ENCODE measurements at places on chromosomes 4 and X. TPM values are rescaled to one million over a fixed set of nuclear protein-coding genes. Genes with fewer than 3 reads are reported as not detected.

DDX53 gene
- total RNA-seq = not detected

AADAT gene
- 16.2 TPM for total RNA-seq

ZCCHC18 gene
- 0.14 TPM for total RNA-seq

NOX1 gene
- total RNA-seq = 0.14 TPM

DNA sequence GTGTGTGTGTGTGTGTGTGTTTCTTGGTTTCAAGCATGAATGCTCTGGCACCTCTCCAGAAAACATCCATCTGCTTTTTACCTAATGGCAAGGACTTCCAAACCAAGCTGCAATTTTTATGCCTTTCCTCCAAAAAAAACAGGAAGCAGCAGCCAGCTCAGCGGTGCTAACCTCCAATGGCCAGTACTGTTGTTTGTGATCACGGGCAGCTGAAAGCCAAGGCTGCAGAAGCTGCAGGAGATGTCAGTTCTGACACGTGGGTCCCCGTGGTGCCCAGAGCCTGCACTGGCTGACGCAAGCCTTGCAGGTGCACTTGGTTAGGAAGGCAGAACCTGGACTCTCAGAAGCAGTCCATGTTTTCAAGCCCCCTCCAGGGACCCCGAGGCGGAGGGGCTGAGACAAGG, 313.6 kb upstream of the DDX53 start:
- H3K27ac ChIP-seq = no peak overlapping the region
- no peaks in the 10 kb centered on the region for H3K27me3 ChIP-seq
- DNase-seq = no peak
- no peak overlapping the region for H3K4me3 ChIP-seq
- H3K4me1 ChIP-seq = no peaks in the 10 kb centered on the region

DNA sequence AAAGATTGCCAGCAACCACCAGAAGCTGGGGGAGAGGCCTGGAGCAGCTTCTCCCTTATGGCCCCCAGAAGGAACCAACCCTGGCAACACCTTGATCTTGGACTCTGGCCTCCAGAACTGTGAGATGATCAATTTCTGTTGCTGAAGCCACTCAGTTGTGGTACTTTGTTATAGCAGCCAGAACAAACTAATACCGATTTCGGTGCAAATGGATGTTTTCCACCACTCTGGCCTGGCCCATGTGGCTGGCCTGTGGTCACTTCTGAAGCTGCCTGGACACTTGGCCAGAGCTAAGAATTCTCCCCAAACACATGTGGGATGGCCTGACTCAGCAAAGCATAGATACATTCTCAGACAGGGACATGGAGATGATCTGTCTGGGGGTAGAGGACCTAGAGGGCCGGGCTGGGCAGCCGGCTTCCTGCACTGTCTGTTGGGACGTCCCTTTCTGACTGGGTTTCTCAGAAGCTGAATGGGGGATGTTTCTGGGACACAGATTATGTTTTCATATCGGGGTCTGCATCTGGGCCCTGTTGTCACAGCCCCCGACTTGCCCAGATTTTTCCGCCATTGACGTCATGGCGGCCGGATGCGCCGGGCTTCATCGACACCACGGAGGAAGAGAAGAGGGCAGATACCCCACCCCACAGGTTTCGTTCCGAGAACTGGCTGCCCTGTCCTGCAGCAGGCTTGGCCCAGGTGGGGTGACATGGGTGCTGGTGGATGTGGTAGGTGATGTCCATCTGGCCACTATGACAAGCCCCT, 4.1 kb downstream of the FOXP3 start:
- H3K27me3 ChIP-seq = no peaks in the 10 kb centered on the region
- DNase-seq = no peak
- H3K36me3 ChIP-seq = no peaks in the 10 kb centered on the region
- H3K27ac ChIP-seq = no peak overlapping the region
- H3K4me1 ChIP-seq = no peaks in the 10 kb centered on the region

GRCh38 chr4:3387943-3388361, 53.8 kb upstream of the HGFAC start:
- H3K27ac ChIP-seq = peak overlapping the region; percentile 87
- peak overlapping the region; percentile 13 for H3K4me3 ChIP-seq
- peaks cover 17% of the 10 kb centered on the region for H3K4me1 ChIP-seq
- peak; percentile 86 for DNase-seq
- H3K27me3 ChIP-seq = no peaks in the 10 kb centered on the region

IL2RG gene
- 0.73 TPM for total RNA-seq

DNA sequence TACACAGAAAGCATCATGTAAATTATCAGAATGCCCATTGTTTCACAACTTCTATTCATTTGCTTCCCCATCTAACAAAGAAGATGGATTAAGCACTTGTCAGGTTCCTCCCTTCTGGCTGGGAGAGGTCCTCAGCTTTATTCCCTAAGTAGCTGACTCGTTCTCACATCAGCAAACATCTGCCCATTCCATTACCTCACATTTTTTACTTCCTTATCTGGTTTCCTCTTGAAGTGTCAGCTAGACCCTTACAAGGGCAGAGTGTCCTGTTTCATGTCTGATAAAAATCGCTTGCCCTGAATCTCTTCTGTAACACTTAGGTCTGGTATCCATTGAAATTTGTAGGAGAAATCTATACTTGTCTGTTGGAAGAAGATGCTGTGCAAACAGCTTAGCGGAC, 34.7 kb downstream of the TMPRSS11A start:
- no peak for DNase-seq
- no peaks in the 10 kb centered on the region for H3K4me1 ChIP-seq
- no peaks in the 10 kb centered on the region for H3K36me3 ChIP-seq
- H3K27ac ChIP-seq = no peak overlapping the region
- no peaks in the 10 kb centered on the region for H3K27me3 ChIP-seq

GRCh38 chrX:40080894-40081678, 16.7 kb downstream of the BCOR start:
- no peak for DNase-seq
- H3K4me1 ChIP-seq = peaks cover 3% of the 10 kb centered on the region
- H3K27ac ChIP-seq = no peak overlapping the region
- no peaks in the 10 kb centered on the region for H3K27me3 ChIP-seq
- H3K4me3 ChIP-seq = no peak overlapping the region

GRCh38 chr4:164904941-164905340, 28.0 kb downstream of the APELA start:
- no peak overlapping the region for H3K27ac ChIP-seq
- H3K4me1 ChIP-seq = no peaks in the 10 kb centered on the region
- H3K27me3 ChIP-seq = no peaks in the 10 kb centered on the region
- no peak for DNase-seq

CLDN34 gene
- total RNA-seq = 0.36 TPM

MID1 gene
- total RNA-seq = 14.6 TPM

- no peak for DNase-seq
- no peak overlapping the region for H3K27ac ChIP-seq
- no peaks in the 10 kb centered on the region for H3K36me3 ChIP-seq
Observed at GRCh38 chrX:51257490-51257889, 75.1 kb upstream of the NUDT10 start.

DNA sequence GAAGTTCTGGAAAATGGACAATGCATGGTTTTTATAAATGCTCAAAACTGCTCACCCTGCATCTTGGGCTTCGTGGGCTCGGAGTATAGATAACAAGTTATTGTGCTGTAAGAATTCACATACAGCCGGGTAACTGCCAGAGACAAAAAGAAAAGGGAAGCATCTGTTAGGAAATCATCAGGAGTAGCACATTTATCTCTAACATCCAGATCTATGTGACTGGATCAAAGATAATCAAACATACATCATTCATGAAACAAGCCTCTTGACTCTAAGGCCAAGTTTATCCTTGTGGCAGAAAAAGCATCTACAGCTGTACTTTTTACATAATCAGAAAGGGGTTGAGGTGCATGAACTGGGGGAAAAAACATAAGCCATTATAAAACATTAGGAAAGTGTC, 264.2 kb downstream of the PPP3CA start:
- H3K27ac ChIP-seq = no peak overlapping the region
- H3K4me3 ChIP-seq = no peak overlapping the region
- H3K27me3 ChIP-seq = no peaks in the 10 kb centered on the region
- no peaks in the 10 kb centered on the region for H3K36me3 ChIP-seq

- DNase-seq = peak; percentile 11
- H3K4me1 ChIP-seq = no peaks in the 10 kb centered on the region
- H3K27ac ChIP-seq = no peak overlapping the region
- H3K27me3 ChIP-seq = no peaks in the 10 kb centered on the region
Observed at GRCh38 chrX:50111742-50112141, 89.1 kb downstream of the AKAP4 start.

DNA sequence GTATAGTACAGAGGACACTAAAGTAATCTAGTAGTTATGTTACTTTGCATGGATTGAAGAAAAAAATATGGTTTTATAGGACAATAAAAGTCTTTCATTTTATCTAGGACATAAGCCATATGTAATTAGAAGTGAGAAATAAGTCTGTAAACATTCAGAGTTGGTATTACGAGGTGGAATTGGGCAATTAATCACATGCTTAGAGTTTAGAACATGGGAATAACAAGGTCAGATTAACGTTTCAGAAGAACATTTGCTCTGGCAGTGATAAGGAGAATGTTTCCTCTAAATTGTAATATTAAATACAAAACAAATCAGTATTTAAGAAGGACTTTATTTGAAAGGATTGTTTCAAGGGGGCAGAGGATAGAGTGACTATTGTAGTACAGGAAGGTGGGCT, 15.6 kb upstream of the SULT1E1 start:
- no peak for DNase-seq
- no peak overlapping the region for H3K4me3 ChIP-seq
- H3K27ac ChIP-seq = no peak overlapping the region
- H3K27me3 ChIP-seq = no peaks in the 10 kb centered on the region
- H3K36me3 ChIP-seq = no peaks in the 10 kb centered on the region

MAGED2 gene
- 304 TPM for total RNA-seq

MAB21L2 gene
- total RNA-seq = not detected

GRCh38 chr4:52962721-52963120, 100.6 kb downstream of the RASL11B start:
- no peaks in the 10 kb centered on the region for H3K27me3 ChIP-seq
- H3K4me1 ChIP-seq = no peaks in the 10 kb centered on the region
- no peak for DNase-seq
- no peaks in the 10 kb centered on the region for H3K36me3 ChIP-seq
- H3K27ac ChIP-seq = no peak overlapping the region

UBE2K gene
- total RNA-seq = 30.3 TPM

GRCh38 chr4:5446595-5447226, 261.6 kb downstream of the EVC2 start:
- no peaks in the 10 kb centered on the region for H3K36me3 ChIP-seq
- no peak overlapping the region for H3K4me3 ChIP-seq
- H3K4me1 ChIP-seq = no peaks in the 10 kb centered on the region
- H3K27ac ChIP-seq = no peak overlapping the region
- no peaks in the 10 kb centered on the region for H3K27me3 ChIP-seq
- no peak for DNase-seq

TMPRSS11E gene
- total RNA-seq = 4.2 TPM

- DNase-seq = no peak
- H3K36me3 ChIP-seq = no peaks in the 10 kb centered on the region
- no peak overlapping the region for H3K4me3 ChIP-seq
- H3K27me3 ChIP-seq = no peaks in the 10 kb centered on the region
- no peak overlapping the region for H3K27ac ChIP-seq
- no peaks in the 10 kb centered on the region for H3K4me1 ChIP-seq
Observed at GRCh38 chrX:53681661-53682060, 4.9 kb downstream of the HUWE1 start.

GRCh38 chr4:76718831-76719230, 179.1 kb downstream of the SOWAHB start:
- no peak overlapping the region for H3K4me3 ChIP-seq
- peaks cover 12% of the 10 kb centered on the region for H3K4me1 ChIP-seq
- H3K36me3 ChIP-seq = no peaks in the 10 kb centered on the region
- no peak for DNase-seq
- H3K27me3 ChIP-seq = no peaks in the 10 kb centered on the region

DNA sequence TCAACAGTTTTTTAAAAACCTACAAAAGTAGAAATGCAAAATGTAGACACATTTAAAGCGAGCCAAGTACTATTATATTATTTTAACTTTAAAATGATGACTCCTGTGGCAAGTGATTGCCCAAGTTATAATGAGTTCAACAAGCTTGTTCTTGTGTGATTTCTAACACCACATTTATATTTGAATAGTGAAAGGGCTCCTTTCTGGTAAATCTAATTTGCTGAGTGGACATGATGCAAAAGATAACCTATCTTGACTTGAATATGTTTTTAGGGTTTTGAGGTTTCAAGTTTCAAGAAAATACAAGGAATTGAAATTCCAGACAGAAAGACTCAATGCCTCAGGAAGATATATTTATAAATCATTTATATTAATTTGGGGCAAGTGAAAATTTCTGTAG, 1.1 kb upstream of the EPGN start:
- no peaks in the 10 kb centered on the region for H3K36me3 ChIP-seq
- H3K4me3 ChIP-seq = no peak overlapping the region
- no peak overlapping the region for H3K27ac ChIP-seq
- H3K27me3 ChIP-seq = no peaks in the 10 kb centered on the region
- no peaks in the 10 kb centered on the region for H3K4me1 ChIP-seq

- no peak for DNase-seq
- H3K27me3 ChIP-seq = no peaks in the 10 kb centered on the region
- H3K4me1 ChIP-seq = no peaks in the 10 kb centered on the region
- H3K4me3 ChIP-seq = no peak overlapping the region
- H3K27ac ChIP-seq = no peak overlapping the region
Observed at GRCh38 chr4:140267576-140267975, 105.9 kb upstream of the SCOC start.

DNA sequence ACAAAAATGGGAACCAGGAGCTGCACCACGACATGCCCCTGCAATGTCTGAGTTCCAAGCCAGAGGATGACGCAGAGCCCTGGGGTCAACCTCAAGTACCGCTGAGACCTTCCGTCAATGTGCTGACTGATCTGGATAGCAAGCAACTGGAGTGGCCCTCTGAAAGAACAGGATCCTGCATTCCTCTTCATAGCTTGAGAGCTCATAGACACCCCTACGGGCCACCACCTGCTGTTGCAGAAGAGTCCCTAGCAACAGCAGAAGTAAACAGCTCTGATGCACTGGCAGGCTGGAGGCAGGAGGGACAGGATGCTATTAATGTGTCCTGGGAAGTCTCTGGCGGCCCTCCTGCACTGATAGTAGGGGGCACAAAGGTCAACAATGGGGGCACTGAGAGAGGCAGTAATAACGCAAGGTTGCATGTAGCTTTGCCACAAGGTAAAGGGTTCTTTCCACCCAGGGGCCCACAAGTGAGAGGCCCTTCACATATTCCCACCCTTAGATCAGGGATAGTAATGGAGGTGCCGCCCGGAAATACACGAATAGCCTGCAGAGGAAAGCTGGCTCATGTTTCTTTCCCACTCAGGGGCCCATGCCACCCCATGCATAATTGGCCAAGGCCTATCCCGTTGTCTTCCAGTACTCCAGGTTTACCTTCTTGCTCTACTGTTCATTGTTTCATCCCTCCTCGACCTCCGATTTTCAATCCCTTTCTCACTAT, 1.3 kb downstream of the PRR32 start:
- H3K27me3 ChIP-seq = no peaks in the 10 kb centered on the region
- H3K4me3 ChIP-seq = no peak overlapping the region
- H3K27ac ChIP-seq = no peak overlapping the region

- no peak overlapping the region for H3K27ac ChIP-seq
- DNase-seq = no peak
- H3K36me3 ChIP-seq = no peaks in the 10 kb centered on the region
- no peak overlapping the region for H3K4me3 ChIP-seq
- H3K27me3 ChIP-seq = no peaks in the 10 kb centered on the region
Observed at GRCh38 chrX:40156470-40157227, 58.9 kb upstream of the BCOR start.

MCUB gene
- total RNA-seq = 15.5 TPM

MGARP gene
- total RNA-seq = 0.73 TPM

All from prostate gland (tissue), 2 donors.